ENCODE measurements at places on chromosomes 1 and 21.

DNA sequence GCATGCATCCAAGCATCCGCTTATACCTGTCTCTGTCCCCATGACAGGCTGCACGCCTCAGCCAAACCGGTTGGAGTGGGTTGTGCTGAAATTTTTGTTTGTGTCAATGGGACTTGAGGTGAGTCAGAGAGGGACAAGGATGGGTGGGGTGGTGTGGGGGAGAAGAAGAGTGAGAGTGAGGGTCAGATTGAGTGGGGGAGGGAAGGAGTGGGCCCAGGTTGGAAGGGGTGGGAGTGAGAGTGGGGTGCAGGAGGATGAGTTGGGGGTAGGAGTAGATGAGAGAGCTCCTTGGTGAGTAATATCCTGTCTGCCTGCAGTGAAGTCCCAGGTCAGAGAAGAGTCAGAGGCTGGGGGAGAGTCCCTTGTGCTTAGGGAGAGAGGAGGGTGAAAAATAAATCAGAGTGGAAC lies 3.3 kb upstream of the NECTIN4 start:
- no peak for DNase-seq

DNA sequence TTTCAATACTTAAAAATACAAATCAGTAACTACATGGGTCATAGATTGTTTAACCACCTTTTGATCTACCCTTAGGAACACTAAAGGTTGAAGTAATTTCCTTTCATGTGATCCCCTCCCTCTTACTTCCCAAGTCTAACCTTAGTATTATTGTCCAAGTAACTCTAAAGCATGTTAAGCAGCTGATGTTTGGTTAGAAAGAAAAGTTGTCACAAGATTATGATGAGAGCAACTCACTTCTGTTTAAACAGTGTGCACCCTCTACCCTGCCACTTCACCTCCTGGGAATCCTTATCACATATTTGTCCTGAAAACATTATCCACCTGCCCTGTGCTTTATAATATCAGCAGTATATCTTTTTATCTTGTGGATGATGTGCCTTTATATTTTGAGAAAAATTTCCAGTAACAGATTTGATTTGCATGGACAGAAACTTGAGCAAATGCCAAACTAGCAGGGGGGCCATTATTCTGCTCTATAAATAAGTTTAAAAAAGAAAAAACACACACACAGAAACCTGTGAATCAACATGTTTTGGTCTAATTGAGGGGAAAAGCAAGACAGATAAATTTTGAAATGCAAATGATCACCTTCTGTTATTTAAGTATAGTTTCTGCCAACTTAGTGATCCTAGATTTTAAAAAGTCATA lies 194.3 kb downstream of the RPS6KC1 start:
- no peak for DNase-seq

GRCh38 chr1:107342316-107342715 lies 201.5 kb downstream of the NTNG1 start:
- no peak for DNase-seq

- no peak for DNase-seq
Observed at GRCh38 chr1:74857676-74858075, 124.7 kb downstream of the TYW3 start.

DNA sequence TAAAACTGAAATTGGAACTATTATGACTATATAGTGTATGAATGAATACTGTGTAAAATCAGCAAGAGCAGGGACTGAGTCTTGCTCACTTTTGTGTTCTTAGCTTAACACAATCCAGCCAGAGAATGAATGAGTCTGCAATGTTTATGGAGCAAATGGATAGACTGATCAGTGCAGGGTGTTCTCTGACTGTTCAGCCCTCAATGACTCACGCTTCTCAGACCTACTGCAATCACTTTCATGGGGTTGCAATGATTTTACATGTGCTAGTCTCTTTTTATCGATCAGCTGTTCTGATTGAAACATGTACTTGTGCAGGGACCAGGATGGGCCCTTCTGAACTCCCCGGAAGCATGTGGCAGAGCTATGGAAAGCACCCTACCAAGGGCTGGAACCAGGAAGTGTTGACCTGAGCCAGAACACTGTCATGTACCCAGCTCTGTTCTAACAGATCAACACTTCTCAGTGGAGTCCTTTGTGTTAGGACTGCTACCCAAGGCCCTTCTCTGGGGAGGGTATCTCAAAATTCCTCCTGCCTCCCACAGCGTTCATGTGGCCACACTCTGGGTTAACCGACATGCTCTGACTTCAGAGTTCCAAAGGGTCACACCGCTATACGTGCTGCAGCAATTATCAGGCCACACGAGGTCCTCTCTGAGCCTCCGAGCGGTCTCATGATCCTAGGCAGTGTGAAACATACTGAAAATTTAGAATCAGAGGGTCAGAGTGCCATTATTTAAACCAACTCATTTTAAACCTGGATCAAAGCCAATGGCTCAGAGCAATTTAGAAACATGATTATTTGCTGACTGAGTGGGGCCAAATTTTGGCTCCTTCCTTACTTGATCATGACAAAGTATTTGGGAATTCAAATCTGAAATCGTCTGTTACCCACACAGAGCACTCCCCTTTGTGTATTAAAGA lies 35.2 kb downstream of the GRIK1 start:
- DNase-seq: no peak

DNA sequence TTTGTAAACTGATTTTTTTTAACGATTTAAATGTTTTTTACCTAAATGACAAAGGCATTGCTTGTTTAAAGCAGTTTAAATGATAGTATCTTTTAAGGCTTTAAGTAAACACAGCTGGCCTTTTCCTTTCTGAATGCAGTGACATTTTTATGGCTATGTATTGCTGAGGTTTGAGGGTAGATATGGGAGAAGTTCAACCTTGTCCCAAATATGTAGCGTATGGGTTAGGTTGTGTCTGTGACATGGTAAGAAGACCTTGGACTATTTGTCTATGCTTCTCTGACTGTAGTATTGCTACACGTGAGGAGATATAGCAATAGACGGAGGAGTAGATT lies 32.5 kb downstream of the PKNOX1 start:
- DNase-seq: no peak

DNA sequence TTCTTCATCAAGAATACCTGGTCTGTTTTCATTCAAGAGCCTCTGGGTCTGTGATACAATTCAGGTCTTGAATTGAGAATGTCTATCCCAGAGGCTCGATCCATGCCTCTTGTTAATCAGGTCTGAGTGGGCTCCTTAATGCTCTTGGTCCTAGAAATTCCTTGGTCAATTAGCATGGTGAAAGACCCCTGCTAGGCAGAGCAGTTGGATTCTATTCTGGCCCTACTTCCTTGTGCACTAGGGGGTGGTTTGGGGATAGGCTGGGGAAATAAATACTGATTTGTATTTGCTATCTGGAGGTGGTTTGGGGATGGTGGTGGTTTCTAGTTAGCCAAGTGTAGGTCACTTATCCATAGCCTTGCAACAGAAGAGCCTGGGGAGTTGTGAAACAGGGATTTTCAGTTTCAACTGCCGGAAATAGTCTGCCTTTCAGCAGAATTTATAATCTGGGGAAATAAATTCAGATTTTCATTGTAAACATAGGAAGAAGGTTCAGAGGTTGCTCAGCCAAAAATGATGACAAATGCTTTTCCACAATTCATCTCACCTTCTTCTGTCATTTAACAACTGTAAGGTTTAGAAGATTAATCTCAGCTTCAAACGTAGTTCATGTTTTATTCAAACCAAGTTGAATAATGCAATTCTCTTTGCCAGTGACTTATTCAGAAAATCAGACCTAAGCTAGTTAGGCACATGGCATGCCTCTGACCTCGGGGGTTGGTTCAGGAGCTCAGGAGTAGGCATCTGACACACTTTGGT lies 22.2 kb upstream of the SCAF4 start:
- no peak for DNase-seq

DNA sequence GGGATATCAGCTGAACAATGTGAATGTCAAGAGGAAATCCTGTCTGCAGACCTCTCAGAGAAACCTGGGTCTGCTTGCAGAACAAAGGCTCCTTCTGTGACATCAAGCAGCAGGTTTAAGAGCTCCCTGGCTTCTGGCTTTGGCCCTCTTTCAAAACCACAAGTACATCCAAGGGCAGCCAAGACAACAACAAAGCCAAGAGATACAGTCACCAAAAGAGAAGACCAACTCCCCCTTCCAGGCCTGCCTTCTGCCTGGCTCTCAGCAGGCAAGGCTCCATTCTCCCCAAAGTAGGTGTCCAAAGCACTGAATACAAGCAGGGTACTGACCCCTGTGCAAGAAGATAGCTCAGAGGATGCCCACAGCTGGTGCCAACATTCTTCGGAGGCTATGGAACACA lies 11.5 kb downstream of the BCAR3 start:
- no peak for DNase-seq

GRCh38 chr1:225349826-225350225 lies 78.0 kb downstream of the LBR start:
- DNase-seq: no peak

GRCh38 chr1:232883992-232884661 lies 66.3 kb upstream of the NTPCR start:
- DNase-seq: no peak

- no peak for DNase-seq
Observed at GRCh38 chr21:43369124-43369523, 57.8 kb downstream of the SIK1 start.

DNA sequence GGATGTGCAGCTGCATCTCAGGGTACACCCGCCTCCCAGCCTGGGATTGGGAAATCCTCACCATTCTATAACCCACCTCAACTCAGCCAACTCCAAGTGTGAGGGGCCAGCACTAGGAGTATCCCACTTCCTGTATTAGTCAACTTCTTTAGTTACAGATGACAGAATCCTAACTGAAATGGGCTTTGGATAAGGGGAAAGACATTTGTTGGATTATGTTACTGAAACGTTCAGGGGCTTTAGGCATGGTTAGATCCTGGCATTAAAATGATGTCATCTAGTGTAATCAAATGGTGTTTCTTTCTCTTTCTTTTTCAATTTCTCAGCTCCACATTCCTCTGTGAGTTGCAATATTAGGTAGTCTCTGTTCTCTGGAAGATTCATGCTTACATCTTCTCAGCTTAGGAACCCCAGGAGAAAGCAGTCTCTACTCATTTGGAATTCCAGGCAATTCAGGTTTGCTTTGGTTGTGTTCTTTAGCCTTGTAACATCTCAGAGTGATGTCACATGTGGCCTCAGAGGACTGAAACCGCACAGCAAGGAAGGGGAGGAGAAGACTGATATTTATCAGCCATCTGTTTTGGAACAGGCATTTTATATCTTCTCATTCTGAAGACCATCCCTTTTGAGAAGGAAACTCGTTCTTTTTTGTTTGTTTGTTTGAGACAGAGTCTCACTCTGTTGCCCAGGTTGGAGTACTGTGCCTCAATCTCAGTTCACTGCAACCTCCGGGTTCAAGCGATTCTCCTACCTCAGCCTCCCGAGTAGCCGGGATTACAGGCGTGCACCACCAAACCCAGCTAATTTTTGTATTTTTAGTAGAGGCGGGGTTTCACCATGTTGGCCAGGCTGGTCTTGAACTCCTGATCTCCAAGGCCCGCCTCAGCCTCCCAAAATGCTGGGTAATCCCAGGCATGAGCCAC lies 18.9 kb upstream of the TMEM54 start:
- DNase-seq: no peak

- no peak for DNase-seq
Observed at GRCh38 chr21:45364468-45365185, 40.3 kb upstream of the COL18A1 start.

- DNase-seq: peak; percentile 92
Observed at GRCh38 chr1:161726473-161727255, 5.3 kb downstream of the FCRLB start.

GRCh38 chr1:198936371-198937083 lies 297.7 kb downstream of the PTPRC start:
- peak; percentile 62 for DNase-seq

DNA sequence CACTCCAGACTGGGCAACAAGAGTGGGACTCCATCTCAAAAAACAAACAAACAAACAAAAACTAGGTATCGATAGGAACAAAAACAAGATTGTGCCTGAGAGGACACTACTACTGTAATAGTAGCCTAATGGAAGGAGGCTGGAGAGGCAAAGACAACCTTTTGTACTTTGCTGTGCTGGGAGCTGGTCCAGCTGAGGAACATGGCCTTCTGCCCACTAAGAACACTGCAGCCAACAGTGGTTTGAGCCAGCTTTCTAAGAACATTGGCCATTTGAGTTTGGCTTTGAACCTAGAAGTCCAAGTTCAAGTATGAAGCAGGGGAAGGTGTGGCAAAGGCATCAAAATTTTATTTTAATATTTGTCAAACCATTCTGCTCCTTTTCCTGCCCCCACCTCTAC lies 22.7 kb upstream of the RGS8 start:
- no peak for DNase-seq

GRCh38 chr1:78622548-78622947 lies 2.3 kb downstream of the IFI44L start:
- no peak for DNase-seq

GRCh38 chr1:228684607-228685006 lies 50.7 kb upstream of the RHOU start:
- DNase-seq: no peak

DNA sequence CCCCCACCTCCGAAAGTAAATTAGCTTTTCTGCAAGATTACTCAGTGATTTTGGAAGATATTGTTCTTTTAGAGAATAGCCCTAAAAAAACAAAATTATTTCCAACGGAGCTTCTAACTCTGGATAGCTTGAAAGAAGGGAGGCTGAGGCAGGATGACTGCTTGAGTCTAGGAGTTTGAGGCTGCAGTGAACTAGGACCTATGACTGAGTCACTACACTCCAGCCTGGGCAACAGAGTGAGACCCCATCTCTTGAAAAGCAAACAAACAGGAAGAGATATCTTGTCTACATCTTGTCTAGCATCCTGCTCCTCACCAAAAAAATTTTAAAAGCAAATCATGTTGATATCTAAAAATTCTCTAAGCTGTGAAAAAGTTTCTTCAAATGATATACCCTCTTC lies 42.2 kb upstream of the CPLANE2 start:
- no peak for DNase-seq

DNA sequence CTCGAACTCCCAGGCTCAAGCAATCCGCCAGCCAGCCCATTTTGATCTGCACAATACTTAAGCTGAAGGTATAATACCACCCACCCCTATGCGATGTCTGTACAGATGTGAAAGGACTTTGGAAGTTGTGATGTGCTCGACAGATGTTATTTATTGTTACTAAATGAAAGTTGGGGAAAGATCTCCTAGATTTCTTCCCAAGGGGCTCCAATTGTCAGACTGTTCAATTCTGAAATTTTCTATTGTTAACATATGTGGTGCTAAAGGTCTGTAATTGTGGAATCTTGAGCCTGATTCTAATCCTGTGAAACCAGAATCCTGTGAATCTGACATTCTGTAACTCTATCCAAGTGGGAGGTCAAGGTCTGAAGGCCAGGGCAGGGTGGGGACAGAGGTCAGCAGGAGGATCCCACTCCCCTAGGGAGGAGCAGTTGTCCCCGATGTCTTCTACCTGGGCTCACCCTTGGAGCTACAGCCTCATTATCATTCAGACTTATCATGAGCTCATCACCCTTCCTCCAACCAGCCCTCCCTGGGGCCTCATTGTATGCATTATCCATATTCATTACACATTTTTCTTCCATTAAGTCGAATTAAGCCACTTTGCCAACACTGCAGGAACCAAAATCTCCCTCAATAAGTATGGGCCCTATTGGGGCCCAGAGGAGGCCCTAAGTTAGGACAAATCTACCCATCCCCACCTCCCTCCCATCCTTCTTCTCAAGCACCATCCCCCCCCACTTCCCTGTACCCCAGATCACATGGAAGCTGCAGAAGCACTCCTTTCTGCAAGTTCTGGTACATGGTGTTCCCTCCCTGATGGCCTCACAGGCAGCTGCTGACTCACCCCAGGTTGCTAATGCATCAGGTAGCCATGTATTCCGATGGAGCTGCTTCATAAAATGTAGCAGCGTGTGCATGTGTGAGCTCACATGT lies 32.3 kb downstream of the SHISAL2A start:
- DNase-seq: no peak

All from right kidney (tissue), 9 donors.